ENCODE measurements at places on chromosomes 3 and 15.

GRCh38 chr15:99029341-99030144 lies 22.0 kb upstream of the PGPEP1L start:
- no peak for DNase-seq

DNA sequence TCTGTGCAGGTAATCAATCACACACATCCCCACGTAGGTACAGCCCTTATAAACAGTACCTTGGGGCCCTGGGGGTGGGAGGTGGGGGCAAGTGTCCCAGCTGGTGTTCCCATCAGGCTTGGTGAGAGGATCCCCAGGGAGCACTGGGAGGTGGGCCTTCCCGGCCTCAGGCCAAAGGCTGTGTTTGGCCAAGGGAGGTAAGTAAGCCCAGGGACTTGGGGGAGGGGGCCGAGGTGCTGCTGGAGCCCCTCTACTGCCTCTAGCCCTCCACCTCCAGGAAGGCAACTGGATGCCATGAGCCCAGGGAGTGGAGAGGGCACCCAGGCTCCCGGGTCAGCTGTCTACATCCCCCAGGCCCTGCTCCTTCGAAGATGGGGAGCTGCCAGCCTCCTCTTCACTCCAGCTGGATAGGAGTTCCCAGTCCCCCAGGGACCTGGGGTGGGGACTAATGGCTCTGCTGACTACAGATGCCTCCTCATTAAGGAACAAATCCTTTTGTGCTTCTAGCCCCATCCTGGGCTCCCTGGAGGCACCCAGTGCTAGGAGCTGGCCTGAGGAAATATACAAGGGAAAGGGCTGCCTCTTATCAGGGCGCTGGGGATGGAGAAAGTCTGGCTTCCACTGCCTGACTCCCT lies 33.1 kb downstream of the RNU5B-1 start:
- DNase-seq = no peak

DNA sequence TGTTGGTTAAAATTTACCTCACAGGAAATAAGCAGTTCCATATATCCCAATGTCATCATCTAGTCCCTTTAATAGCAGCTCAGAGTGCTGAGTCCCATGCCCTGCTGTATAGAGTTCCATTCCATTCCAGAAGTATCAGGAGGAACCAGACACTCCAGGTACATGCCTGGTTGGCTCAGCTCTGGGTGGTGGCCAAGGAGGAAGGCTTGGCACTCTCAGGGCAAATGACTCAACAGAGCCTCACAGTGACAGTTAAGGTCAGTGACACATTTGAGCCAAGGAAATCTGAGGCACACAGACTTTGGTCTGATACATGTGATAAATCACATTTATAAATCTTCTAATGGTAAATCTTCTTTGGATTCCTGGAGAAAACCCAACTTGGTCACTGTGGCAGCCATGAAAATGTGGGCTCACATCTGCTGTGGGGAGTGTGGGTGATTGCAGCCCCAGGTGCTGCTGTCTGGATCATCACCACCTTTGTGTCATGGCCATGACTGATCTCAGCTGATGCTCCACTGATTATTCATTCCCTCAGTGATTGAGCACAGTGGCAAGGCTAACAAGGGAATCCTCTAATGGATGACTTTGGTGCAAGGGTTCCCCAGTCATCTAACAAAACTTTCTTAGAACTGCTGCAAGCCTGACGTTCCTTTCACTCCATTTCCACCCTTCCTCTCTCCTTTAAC lies 9.3 kb downstream of the HHLA2 start:
- no peak for DNase-seq

GRCh38 chr15:81942655-81943195 lies 103.1 kb downstream of the MEX3B start:
- no peak for DNase-seq

DNA sequence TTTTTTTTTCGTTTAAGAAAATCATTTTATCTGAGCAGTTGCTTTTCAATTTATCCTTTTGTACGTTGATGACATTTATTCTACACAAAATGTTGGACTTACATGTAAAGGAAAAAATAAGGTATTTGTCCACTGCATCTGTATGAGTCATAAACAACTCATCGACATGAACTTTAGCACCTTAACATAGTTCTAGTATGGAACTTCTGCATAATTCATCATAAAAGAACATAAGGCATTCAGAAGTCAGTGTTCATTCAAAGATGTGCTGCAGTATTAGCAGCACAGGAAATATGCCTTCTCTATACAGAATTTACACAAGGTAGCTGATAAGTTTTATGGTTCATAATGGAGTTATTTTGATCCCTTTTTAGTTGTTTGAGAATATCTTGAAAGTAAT lies 801.6 kb downstream of the CADM2 start:
- no peak for DNase-seq

- DNase-seq = no peak
Observed at GRCh38 chr3:23113455-23114171, 89.5 kb upstream of the UBE2E2 start.

GRCh38 chr3:161890147-161890625 lies 393.6 kb downstream of the OTOL1 start:
- no peak for DNase-seq

- DNase-seq = no peak
Observed at GRCh38 chr3:127488141-127488672, 102.3 kb downstream of the TPRA1 start.

DNA sequence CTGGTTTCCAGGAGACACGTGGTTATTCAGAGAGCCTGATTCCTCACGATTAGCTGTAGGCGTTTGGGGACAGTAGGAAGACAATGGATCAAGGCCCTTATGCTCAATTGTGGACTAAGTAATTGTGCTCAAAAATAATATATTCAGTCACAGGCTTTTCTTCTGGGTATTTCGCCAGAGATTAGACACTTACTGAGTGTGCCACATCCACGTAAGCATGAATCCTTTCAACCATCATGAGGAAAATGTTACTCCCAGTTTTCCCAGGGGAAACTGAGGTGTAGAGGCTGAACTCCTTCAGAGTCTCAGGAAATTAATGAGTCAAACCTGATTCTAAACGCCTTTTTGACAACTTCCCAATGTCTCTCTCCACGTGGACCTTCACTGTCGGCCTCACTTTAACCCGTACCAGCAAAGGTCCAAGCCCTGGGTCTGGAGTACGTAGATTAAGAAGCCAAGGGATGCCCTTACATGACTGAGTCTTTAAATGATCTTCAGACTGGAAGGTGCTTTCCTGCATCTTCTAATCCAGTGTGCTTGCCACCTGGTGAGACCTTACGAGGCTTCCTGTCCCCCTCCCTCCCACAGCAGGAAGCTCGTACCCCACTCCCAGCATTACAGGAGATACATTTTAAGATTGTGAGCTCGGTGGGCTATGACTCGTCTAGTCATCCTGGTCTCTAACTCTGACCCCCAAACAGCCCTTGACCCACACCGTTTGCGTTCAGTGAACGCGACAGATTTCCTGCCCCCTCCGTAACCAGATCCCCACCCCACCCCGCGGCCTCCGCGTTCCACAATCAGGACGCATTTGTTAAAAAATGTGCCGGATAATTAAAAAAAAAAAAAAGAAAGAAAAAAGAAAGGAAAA lies 1.7 kb downstream of the PKM start:
- DNase-seq = no peak

GRCh38 chr15:47961401-47962090 lies 159.2 kb upstream of the SLC24A5 start:
- no peak for DNase-seq

- DNase-seq = peak; percentile 54
Observed at GRCh38 chr15:93152360-93152759, 63.3 kb upstream of the RGMA start.

DNA sequence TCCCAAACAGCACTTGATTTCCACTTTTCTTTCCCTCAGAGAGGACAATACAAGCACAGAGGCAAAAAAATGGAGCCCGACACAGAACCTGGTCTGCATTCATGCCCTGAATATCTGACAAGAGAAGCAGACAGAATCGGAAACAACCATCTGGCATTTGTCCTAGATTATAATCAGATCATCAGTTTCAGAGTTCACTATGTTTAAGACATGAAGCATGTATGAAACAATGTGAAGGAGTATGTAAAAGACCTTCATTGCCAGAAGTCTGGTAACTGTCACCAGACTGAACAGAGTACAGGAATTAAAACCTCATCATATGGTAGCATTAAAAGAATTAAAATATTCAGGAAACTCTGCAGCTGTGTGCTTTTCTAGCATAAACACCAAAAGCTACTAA lies 65.0 kb downstream of the SETD2 start:
- no peak for DNase-seq

DNA sequence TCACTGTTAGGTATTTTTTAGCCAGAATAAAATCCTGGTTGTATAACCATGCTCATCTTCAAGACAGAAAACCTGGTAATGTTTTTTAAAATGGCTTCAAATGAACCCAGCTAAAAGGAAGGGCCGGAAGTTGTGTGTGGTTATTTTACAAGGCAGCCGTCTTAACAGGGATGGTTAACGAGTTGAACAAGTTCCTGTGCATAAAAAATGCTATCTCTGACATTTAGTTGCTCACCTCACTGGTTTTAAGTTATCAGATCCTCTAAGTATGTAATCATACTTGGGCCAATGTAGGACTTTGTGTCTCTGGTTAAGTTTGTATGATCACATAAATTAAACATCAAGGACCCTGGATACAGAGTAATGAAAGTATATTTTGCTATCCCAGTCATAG lies 2.1 kb downstream of the ATP11B start:
- no peak for DNase-seq

DNA sequence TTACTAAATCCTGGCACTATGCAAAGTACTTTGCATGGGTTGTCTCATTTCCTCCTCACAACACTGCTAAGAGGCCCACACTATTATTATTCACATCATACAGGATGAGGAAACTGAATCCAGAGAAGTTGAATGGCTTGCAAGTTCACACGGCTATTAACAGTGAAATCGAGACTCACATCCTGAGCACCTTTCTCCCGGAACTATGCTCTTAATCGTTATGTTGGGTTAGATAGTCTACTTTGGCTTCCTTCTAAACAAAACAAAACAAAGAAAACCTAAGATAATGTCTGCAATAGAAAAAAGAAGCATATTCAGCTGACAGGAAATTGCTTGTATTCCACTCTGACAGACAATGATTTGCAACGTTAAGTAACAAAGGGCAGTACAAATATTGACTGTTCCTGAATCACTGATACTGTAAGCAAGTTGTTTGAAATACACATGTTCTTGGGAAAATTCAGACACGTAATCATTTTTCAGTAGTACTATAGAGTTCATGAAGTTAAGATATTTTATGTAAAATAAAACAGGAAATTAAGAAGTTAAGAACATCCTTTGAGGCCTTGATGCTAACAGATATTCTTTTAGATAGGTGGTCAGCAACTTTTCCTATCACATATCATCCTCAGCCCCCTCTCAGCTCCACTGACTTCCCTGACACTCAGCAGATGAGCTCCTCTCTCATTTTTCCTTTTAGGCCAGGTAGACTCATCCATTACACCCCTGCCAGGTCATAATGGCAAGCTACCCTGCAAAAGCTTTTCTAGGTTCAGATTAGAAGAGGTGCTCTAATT lies 40.7 kb downstream of the C2CD4B start:
- no peak for DNase-seq

- no peak for DNase-seq
Observed at GRCh38 chr3:13857702-13858380, 22.0 kb downstream of the WNT7A start.

DNA sequence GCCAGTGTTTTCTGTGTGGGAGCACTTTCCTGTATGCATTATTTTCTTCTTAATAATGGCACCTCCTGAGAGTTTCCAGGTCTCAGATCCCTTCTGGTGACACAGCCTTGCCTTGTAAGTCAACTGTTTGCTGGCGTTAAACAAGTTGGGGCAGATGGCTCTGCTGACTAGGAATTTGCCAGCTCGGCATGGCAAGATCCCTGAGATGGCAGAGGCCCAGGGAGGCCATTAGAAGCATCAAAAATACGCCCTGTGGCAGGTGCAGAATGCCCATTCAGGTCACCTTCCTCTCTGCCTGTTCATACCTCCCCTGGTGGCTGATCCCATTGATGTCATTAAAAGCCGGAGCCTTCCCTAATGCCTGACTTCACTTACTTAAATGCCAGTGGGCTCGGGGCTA lies 320.9 kb upstream of the CTDSPL start:
- DNase-seq = no peak

DNA sequence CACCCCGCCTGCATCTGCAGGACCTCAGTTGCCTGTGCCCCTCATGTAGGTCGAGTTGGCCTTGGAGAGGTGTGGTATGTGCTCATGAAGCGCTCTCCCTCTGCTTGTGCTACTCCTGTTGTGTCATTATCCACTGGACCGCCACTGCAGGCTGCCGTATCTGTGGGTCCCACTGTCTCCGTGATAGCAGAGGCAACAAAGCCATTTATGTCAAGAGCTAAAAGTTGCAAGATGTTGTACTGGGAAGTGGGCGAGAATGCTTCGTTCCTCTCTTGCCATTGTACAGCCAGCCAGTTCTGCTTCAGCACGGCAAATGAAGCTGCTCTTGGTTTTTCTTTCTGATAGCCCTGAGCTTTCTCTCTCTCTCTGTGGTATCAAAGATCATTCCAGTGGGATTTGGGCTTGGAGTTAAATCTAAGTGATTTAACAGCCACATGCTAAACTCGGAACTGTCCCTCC lies 89.0 kb downstream of the TMEM212 start:
- no peak for DNase-seq

DNA sequence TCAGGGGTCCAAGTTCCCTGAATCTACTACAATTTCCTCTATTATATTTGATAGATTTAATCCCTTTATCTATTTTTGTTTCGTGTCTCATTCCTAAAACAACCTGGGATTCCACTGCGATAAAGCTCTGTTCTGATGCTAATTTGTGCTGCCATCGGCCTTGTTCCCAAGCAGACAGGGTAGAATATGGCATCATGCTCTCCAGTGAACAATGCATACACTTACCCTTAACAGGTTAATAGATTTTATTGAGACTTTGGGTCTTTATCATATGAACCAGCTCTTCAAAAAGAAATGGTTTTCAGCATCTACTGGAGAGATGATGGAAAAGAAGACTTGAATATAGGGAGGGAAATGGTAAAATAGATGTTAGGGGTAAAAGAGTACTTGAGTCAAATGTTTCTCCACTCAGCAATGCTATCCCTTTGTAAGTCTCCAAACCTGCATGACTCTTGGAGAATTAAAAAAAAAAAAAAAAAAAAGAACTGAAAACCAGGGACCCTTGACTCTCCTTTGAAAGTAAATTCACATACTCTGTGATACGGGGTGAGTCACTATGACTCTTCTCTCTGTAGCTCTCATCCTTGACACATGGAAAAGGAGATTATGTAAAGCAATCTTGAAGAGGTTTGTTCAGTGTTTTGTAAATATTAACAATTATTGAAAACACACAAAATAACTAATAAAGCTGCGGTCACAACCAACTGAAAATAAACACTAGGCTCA lies 268.8 kb downstream of the ZBTB20 start:
- no peak for DNase-seq

DNA sequence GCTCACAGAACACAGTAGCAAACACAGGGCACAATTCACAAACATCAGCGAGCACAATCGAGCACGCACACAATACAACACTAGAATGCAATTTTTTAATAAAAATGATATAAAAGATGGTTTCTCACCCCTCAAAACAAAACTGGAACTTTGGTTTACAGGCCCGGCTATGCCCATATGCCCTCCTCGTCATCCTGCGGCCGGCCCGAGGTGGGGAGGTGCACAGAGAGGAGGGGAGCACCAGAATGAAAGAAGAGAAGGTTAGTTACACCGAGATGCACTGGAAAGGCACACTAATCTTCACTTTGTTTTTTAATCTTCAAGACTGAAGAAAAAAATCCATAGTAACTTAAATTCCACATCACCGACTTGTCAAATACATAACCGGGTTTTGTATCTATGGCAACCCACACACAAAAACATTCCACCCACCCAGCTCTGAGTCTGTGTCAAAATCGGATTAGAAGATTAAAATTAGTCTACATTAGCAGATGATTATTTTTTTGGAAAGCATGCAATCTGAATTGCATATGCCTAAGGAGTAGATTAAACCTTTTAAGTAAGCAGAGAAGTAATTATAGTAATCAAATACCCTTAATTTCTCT lies 196.7 kb upstream of the WNT5A start:
- DNase-seq = no peak

- no peak for DNase-seq
Observed at GRCh38 chr3:107124885-107125284, 252.4 kb upstream of the CCDC54 start.

Measured in activated naive CD8-positive, alpha-beta T cell treated with anti-CD3 and anti-CD28 coated beads, Interleukin-2, amount 10 ng/mL, durations not matched to agents 7 days and 5 days (primary cell).